ENCODE measurements at places on chromosomes 11 and 22. TPM values are rescaled to one million over a fixed set of nuclear protein-coding genes. Genes with fewer than 3 reads are reported as not detected.

Gene MMP7
- polyA plus RNA-seq, result 6.2 TPM

Gene PPP1R14B
- 72.0 TPM for polyA plus RNA-seq

Gene MED17
- polyA plus RNA-seq, result 22.4 TPM

Gene GRK2
- polyA plus RNA-seq, result 45.6 TPM

Gene TSPAN18
- 11.1 TPM for polyA plus RNA-seq

Gene FADD
- 16.8 TPM for polyA plus RNA-seq

Gene DNAJB7
- 3.8 TPM for polyA plus RNA-seq

- DNase-seq, result no peak
Observed at GRCh38 chr11:41950470-41951143, 491.2 kb upstream of the LRRC4C start.

DNA sequence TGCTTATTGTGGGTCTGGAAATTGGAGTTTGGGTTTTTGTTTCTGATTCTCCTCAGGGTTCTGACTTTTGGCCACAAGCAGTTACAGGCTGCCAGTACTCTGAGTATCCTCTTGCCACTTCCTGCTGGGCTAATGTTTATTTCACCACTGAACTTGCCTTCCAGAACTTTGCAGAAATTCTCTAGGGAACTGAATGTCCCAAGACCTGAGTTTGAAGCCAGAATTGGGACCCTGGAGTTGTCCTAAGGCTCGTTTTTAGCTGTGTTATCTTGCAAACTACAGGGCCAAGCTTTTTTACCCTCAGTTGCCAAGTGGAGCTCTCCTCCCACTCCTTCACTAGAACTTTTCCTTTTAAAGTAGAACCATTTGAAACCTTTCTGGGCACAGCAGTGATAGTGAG is 89.9 kb downstream of the FAT3 start:
- DNase-seq, result no peak

DNA sequence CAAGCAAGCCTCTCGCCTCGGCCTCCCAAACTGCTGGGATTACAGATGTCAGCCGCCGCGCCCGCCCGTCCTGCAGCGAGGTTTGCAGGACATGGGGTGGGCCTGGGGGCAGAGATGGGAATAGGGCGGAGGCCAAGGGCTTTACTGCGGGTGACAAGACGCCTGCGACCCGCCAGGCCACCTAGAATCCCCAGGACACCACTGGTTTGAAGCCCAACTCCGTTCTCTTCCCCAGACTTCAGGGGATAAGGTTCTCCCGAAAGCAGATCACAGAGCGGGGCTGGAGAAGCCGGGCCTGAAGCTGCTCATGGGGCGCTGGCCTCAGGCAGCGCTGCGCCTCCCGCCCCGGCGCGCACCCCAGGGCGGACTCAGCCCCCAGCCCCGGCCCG is 354 bp downstream of the POLR2L start:
- no peak for DNase-seq

DNA sequence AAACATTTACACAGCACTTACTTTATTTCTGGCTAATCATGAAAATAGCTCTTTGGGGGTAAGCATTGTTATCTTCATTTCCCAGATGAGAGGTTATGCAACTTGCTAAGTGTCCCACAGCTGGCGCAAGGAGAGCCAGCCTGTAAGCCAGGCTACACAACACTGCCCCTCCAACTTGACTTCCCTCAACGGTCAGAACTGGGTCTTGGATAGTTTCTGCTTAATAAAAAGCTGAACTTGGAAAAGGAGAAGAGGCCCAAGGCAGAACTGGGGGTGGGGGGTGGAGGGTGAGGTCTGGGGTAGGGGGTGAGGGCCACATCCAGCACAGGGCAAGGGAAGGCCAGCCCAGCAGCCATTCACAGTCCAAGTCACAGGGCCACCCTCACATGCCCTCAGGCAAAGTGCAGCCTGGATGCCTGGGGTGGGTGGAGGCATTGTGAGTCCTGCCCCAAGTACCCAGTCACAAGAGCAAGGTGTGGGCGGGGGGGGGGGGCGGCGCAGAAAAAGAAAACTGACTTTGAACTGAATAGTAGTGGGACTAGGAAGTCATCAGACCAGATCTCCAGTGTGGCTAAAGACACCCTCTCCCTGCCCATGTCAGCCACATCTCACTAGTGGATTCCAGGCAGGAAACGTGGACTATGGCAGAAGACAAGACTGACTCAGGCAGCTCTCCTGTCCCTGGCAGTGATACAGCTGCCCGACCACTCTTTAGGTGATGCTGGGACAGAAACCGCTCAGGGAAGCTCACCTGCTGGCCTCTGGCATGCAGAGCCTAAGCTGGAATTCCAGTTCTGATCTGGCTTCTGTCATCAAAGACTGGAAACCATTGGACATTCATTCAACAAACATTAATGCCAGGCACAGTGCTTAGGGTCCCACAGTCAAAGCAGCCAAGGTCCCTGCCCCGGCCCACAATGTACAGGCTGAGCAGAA is 52.4 kb downstream of the PACSIN2 start:
- no peak for DNase-seq

DNA sequence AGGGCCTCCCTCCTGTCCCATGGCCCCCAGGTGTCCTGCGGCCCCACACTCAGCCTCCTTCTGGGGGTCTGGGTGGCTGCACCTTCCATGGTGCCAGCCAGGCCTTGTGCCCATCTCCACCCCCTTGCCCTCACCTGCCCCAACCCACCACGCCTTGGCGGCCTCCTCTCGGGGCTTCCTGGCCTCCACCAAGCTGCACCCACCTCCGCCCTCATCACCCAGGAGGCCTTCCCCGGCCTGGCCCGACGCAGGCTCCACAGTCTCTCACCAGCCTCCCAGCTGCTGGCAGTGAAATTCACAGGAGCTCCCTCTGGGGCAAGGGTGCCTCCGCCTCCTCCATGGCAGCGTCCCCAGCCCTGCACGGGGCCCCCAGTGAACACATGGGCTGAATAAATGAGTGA is 35.9 kb upstream of the WNT7B start:
- no peak for DNase-seq

- DNase-seq, result peak; percentile 81
Observed at GRCh38 chr11:118689852-118690552, 10.6 kb upstream of the TREH start.

DNA sequence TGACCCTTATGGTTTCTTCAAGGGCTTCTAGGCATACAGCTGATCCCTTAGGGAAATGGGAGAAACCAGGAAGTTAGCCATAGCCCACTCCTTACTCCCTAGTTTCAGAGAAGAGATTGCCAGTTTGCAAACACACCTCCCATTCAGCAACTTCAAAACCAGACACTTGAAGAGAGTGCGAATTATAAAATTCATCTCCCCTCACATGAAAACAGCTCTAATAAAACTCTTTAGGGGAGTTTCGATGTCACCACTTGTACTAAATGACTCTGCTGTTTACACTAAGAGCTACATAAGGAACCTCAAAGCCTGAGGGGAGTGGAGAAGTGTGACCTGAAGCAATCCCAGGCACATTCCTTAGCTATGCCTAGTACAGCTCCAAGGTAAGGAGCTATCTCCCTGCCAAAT is 8.3 kb downstream of the LGR4 start:
- DNase-seq, result no peak

GRCh38 chr11:107898270-107898669 is 30.0 kb upstream of the RAB39A start:
- no peak for DNase-seq

GRCh38 chr11:18312012-18312411 is 9.9 kb downstream of the HPS5 start:
- DNase-seq, result no peak

DNA sequence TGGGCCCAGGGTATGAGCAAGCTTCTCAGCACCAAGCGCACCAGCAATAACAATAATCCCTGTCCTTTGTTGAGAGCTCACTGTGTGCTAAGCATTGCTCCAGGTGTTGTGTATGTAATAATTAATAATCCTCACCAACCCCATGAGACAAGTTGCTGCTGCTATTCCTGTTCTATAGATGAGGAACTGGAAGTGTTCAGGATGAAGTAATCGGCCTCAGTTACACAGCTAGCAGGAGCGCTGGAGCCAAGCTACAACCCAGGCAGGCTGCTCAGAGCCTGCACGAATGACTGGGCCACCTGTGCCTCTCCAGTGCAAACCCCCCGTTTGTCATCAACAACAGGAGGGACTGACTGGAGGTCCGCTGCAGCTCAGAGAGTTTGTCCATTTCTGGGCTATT is 35.2 kb upstream of the CECR2 start:
- no peak for DNase-seq

- DNase-seq, result no peak
Observed at GRCh38 chr11:116857316-116857715, 19.9 kb upstream of the APOA1 start.

GRCh38 chr22:28435982-28436381 is 243.7 kb downstream of the TTC28 start:
- no peak for DNase-seq

DNA sequence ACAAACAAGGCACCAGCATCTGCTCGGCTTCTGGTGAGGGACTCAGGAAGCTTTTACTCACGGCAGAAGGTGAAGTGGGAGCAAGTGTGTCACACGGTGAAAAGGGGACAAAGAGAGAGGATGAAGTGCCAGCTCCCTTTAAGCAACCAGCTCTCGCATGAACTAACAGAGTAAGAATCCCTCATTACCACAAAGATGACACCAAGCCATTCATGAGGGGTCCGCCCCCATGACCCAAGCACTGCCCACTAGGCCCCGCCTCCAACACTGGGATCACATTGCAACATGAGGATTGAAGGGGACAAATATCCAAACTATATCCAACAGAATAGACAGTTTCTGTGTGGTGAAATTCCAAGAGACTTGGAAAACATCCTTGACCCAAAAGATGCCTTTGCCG is 198.2 kb upstream of the POU2AF2 start:
- DNase-seq, result no peak

DNA sequence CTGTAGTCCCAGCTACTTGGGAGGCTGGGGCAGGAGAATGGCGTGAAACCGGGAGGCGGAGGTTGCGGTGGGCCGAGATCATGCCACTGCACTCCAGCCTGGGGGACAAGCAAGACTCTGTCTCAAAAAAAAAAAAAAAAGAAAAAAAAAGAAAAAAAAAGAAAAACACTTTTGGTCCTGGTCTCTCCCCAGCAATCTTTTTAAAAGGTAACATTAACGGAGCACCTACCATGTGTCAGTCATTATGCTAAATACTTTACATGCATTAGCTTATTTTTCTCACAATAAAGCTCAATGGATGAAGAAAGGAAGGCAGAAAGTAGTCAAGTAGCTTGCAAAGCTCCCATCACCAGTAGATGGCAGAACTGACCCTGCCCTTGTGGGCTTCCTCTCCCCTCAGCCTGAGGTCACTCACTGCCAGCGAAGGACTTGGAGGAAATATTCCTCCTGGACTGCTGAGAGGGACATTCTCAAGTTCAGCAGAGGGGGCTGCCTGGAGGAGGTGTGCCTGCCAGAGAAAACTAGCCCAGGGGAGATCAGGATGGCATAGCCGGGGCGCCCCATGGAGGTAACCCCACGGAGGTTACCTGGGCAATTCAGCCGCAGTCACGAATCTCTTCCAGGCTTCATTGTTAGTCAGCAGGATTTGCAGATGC is 15.5 kb downstream of the APOL3 start:
- peak; percentile 77 for DNase-seq

- peak; percentile 73 for DNase-seq
Observed at GRCh38 chr11:335779-336658, 15.4 kb upstream of the IFITM3 start.

- no peak for DNase-seq
Observed at GRCh38 chr11:129189646-129190045, 2.5 kb downstream of the ARHGAP32 start.

- DNase-seq, result no peak
Observed at GRCh38 chr11:122261546-122261945, 145.5 kb upstream of the BLID start.

- DNase-seq, result no peak
Observed at GRCh38 chr22:31995046-31995445, 48.0 kb upstream of the SLC5A1 start.

DNA sequence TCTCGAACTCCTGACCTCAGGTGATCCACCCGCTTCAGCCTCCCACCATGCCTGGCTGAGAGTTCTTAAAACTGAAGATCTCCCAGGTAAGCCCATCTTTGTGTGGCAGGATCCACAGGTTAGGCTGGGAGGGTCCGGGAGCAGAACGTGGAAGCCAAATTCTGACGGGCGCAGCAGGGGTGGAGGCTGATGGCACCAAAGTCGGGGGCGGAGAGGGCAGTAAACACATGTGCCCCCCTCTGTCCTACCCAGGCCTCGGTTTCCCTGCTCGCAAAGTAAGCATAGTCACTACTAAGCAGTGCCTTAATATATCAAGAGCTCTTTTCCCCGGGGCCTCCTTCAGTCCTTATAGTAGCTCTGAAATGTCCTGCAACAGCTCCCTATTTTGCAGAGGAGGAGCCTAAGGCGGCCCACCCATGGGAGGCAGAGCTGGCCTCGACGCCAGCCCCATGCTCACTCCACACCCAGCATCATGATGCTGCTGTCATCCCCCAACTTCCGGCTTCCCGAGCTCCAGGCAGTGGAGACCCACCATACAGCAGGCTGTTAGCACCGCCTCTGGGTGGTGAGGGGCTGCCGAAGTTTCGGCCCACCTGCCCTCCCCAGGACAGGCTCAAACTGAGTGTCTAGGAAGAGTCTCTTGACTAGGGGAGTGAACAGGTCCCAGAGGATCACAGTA is 230.0 kb downstream of the CTTN start:
- DNase-seq, result no peak

- no peak for DNase-seq
Observed at GRCh38 chr22:16987822-16988221, 20.2 kb downstream of the GAB4 start.

- DNase-seq, result no peak
Observed at GRCh38 chr11:61173456-61173855, 12.2 kb upstream of the VPS37C start.

GRCh38 chr11:61702701-61703312 is 22.6 kb downstream of the DAGLA start:
- no peak for DNase-seq

GRCh38 chr22:40624770-40625169 is 11.7 kb downstream of the MRTFA start:
- no peak for DNase-seq

DNA sequence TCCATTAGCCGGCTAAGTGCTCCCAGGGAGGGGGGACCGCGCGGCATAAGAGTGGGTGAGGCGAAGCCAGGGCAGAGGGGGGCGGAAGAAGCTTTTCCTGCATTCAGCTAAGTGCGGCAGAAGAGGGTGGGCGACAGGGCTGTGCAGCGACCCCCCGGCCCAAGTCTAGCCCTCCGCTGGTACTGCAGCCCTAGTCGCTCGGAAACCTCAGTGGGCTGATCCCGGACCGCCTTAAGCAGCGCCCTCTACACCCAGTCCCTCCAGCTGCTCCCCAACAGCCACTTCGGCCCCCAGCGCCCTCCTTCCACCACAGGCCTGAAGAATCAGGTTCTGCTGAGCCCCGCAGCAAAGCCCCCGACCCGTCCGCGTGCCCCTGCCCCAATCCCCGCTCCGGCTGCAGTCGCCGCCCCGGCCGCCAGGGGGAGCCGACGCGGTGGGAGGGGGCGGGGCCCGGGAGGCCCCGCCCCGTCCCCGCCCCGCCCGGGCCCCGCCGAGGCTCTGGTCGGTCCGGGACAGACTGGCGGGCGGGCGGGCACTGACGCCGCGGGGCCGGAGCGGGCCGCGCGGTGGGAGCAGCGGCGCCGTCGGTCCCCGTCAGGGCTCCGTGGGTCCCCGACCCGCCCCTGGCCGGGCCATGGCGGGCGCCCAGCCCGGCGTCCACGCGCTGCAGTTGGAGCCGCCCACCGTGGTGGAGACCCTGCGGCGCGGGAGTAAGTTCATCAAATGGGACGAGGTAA is at the start of gene PLCB3:
PLCB3 (plus strand) TSS at position 515 of the 737 bp plus-strand sequence; CDS start at position 635, 120 bp downstream.
- DNase-seq, result peak; percentile 69

Data from testis (tissue), 5 donors.